ENCODE measurements at places on chromosomes 2 and 18.
A peak's percentile ranks its signal among the peaks of the same experiment; 100 is the strongest.

GRCh38 chr2:235707411-235708096 is 213.7 kb downstream of the AGAP1 start:
- DNase-seq = no peak

GRCh38 chr2:219405958-219406860 is 12.0 kb upstream of the DES start:
- DNase-seq = no peak

DNA sequence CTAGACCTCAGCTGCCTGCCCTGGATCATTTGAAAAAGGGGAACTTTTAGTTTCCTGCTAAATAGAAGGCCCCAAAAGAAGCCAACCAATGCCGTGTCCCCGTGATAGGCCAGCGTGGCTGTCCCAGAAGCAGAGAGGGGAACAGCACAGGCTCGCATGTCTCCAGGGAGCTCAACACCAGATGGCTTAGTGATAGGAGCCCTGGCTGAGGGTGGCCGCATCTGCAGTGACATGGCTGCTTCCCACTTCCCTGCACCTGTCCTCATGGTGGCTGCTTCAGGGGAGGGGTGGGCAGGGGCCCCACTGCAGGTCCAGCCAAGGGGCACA is 79.6 kb downstream of the MBP start:
- no peak for DNase-seq

DNA sequence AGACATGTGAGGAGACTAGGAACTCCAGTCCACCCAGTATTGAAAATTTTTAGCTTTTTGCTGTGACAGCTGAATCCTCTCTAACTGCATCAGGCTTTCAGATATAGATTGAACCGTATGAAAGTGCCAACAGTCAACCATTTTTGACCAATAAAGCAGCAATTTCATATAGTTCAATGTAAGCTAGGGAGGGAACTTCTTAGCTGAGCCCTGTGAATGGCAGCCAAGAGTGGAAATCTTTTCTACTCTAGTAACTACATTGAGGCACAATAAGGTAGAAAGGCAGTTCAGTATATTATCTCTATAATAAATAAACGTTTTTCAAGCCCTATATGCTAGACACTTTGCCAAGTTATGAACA is 96.3 kb upstream of the TANK start:
- no peak for DNase-seq

- peak; percentile 46 for DNase-seq
Observed at GRCh38 chr2:232838406-232838874, 31.6 kb upstream of the SNORC start.

DNA sequence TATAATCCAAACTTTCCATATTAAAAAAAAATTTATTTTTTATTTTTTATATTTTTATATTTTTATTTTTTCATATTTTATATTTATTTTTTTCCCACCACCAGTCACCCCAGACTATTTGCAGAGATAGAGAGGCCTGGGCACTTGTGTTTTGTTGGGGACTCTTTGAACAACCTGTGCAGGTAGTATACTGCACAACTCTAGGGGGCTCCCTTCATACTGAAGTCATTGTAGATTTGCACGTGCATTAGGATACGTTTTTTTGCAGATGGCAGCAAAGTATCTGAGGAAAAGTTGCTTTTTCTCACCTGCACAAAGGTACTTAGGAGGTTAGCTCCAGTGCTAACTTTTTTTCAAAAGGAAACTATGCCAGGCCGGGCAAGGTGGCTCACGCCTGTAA is 73.9 kb upstream of the TANC1 start:
- no peak for DNase-seq

GRCh38 chr2:164794432-164795231 is 47.0 kb downstream of the COBLL1 start:
- no peak for DNase-seq

GRCh38 chr2:224055101-224055500 is 16.0 kb upstream of the SERPINE2 start:
- DNase-seq = no peak

GRCh38 chr2:1207962-1208510 is 205.2 kb upstream of the TPO start:
- DNase-seq = no peak

- no peak for DNase-seq
Observed at GRCh38 chr2:96493072-96493471, 12.1 kb downstream of the NEURL3 start.

- no peak for DNase-seq
Observed at GRCh38 chr2:169771021-169771420, 27.6 kb upstream of the SSB start.

DNA sequence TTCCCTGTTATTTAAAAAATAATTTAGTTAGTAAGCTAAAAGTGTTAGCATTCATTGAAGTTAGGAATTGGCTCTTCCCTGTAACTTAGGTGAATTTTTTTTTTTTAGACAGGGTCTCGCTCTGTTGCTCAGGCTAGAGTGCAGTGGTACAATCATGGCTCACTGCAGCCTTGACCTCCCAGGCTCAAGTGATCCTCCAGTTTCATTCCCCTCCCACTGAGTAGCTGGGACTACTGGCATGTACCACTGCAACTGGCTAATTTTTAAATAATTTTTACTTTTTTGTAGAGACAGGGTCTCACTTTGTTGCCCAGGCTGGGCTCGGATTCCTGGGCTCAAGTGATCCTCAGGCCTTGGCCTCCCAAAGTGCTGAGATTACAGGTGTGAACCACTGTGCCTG is 66.4 kb downstream of the CERS6 start:
- DNase-seq = no peak

GRCh38 chr2:196105951-196106350 is 37.3 kb upstream of the DNAH7 start:
- DNase-seq = no peak

All from activated gamma-delta T cell treated with anti-CD3 and anti-CD28 coated beads, Interleukin-2, amount 50 U/mL, for 16 hours (primary cell).